ENCODE measurements at places on chromosomes 7 and 10.

- no peak for DNase-seq
These were observed 75.1 kb upstream of the PTPRZ1 start for GRCh38 chr7:121797657-121798452.

DNA sequence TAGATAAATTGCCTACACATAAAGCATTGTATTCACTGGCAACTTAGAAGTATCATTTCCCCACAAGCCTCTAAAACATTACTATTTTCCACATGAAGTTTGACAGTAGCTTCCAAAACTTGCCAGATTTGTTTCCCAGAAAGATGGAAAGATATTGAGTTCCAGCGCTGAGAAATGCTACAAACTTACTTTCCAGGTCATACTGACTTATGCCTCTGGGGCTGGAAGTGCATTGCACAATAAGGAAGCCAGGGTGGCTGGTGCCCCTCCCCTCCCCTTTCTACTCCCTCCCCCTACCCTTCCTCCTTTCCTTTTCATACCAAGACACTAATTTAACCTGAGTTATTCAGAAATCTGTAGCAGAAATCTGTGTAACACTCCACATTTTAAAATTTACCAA lies 212.6 kb downstream of the WDR37 start:
- DNase-seq: no peak

GRCh38 chr7:142616121-142616643 lies 133.1 kb upstream of the PRSS1 start:
- no peak for DNase-seq

- DNase-seq: no peak
These were observed 35.9 kb upstream of the GJD4 start for GRCh38 chr10:35569111-35569707.

- DNase-seq: no peak
These were observed 1.7 kb downstream of the PON2 start for GRCh38 chr7:95433129-95433528.

- DNase-seq: no peak
These were observed 81.9 kb upstream of the CAPZA2 start for GRCh38 chr7:116780521-116780920.

DNA sequence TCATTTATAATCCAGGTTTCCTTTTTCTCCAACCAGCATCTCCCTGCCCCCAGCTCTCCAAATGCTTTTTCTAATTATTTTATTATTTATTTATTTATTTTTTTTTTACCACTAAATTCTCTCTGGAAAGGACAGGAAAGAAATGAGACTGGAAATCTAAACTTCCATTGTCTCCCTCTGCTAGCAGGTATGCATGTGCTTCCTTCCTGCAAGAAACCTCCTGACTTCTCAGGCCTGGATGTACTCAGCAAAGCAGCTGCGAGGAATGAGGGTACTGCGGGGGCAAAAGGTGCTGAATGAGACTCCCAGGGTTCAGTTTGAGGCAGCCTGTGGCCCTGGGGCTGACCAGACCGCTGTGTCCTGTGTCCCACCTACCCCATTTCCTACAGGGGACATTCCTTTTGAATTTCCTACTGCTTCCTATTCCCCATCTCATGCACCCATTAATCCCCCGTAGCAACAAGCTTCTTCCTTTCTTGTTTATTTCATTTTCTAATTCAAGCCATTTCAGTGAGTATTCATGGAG lies 324.6 kb upstream of the IGFBP3 start:
- no peak for DNase-seq

DNA sequence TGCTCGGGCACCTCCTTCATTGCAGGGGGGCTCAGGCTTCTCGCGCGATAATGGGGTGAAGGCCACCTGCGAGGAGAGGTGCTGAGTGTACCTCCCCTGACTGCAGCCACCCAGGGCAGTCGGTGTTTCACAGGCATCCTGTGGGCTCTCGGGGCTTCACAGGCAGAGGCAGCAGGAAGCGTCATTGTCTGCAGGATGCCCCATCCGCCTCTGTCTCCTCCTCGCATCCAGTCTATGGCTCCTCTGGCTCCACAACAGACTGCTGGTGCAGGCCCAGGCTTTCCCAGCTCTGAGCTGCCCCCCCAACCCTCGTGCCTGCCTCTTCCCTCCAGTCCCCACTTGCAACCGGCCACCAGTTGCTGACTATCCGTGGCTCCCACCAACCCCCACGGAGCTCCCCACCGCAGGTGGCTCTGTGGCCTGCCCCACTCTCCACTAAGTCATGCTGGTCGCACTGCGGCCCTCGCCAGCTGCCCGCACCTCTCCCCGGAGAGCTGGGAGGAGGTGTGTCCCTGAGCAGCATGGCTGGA lies 36.5 kb downstream of the CAMK2B start:
- no peak for DNase-seq

- DNase-seq: no peak
These were observed 1.7 kb downstream of the NPTX2 start for GRCh38 chr7:98618786-98619185.

GRCh38 chr7:55095672-55096071 lies 76.9 kb downstream of the EGFR start:
- no peak for DNase-seq

DNA sequence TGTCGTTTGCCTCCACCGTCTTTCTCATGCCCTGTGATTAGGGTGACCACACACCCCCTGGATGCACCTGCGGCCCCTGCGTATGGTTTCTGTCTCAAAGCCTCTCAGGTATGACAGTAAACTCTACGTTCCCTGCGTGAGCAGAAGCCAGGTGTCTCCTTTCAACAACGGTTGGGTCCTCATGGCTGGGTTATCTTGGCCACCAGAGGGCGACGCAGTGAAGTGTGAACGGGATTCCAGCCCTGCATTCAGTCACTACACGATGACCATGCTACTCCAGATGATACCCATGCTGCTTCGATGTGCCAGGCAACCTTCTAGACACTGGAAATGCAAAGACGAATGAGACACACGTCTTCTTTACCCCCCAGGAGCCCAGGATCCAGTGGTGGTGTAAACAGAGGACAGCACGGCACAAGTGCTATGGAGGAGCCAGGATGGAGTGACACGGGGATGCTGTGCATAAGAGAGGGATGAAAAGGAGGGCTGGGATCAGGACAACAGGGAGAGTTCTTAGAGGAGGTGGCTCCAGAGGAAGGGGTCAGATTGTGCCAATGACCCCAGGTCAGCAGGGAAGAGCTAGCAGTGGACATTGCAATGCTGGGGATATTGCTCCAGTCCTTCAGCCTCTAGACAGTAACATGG lies 228.1 kb upstream of the PFKP start:
- peak; percentile 36 for DNase-seq

- no peak for DNase-seq
These were observed 104.7 kb downstream of the GPR85 start for GRCh38 chr7:112981966-112982365.

DNA sequence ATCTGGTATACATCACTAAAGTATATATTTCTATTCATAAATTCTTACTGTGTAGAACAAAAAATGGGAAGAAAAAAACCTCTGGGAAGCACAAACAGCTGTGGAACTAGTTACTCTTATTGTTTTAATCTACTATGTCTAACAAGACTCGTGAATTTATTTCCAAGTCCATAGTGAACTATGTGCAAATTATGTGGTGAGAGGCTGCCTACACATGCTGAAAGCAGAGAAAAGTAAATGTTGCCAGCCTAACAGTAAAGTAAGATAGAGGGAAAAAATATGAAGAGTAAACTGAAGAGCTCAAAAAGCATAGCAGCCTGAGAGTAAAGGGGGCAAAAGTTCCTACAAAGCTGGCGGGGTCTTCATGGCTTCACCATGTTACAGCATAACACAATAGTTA lies 3.0 kb downstream of the GDI2 start:
- DNase-seq: no peak

Data from stimulated activated CD4-positive, alpha-beta T cell treated with anti-CD3 and anti-CD28 coated beads, Interleukin-2, amount 100 ng/mL, for 48 hours (primary cell).